Stimulated activated CD8-positive, alpha-beta memory T cell treated with anti-CD3 and anti-CD28 coated beads, Interleukin-7, amount 100 ng/mL, for 24 hours (primary cell): ENCODE measurements at places on chromosomes 4 and X.

DNA sequence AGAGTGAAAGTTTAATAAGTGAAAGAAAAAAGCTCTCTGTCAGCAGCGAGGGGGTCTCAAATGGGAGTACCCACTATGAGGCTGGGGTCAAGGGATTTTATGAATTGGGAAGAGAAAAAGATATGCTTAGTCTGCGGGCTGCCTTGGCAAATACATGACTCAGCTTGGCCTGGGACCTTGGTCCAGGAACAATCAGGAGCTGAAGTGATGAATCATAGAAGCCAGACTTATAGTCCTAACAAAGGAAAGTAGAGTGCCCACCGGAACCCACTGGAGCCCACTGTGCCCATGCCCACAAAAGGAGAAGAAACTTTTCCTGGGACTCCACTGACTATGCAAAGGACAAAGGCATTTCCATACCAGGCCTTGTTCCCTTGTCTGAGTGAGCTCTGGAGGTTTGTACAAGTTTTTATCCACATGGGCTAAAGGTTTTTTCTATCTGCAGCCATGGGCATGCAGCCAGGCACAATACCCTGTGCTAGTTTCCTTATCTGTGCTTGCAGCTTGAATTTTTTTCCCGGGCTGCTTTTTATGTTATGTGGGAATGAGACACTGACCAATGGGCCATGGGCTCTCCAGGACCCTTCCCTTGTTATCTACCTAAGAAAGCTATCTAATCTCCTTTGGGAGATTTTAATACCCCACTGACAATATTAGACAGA is 201.7 kb downstream of the FAM133A start:
- DNase-seq: no peak

DNA sequence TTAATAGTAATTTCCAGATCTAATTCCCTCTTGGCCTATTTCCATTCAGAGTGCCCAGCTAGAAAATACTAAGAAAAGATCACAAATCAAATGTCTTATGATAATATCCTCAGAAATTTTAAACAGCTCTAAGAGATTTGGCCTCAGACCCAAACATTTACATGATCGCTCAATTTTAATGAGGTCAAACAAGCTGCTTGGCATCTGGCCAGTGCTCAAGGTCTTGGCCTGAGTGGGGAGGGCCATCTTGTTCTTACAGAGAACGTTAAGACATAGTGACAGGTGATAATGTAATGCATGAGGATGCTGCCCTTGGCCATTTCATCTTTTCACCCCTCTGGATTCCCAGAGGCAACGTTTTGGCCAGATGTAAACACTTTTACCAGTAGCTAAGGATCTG is 159.2 kb upstream of the SLC7A11 start:
- no peak for DNase-seq

DNA sequence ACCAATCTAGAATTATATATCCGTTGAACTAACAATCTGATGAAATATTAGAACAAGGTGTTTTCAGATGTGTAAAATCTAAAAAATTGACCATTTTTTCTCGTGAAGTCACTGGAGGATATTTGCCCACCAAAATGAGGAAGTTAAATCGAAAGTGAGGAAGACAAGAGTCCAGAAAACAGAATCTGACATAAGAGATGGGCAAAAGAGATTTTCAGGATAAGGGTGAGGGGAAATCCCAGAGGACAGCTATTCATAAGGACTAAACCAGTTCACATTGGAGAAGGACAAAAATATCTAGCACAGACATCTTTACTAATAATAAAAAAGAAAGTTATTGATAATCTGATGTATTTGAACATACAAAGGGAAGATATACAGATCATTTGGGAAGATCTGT is 18.7 kb upstream of the ALG13 start:
- DNase-seq: no peak

DNA sequence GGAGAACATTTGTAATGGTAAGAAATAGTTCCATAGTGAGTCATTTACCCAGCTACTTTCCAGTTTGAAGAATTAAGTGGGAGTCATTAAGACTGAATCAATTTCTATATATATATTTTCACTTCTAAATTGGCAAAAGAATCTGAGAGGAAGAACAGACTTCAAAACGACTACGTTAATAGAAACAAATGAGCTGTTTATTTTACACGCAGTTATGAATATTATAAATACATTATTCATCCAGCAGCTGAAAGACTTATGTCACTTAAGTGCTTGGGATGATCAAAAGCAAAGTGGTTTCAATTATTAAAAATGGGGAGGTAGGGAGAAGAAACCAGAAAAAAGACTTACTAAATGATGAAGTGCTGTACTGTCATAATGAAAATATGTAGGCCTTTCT is 260.5 kb upstream of the DDX53 start:
- no peak for DNase-seq

GRCh38 chrX:74431797-74432196 is 10.5 kb downstream of the SLC16A2 start:
- DNase-seq: no peak

- no peak for DNase-seq
Measured at GRCh38 chr4:80058740-80059139, 14.3 kb downstream of the ANTXR2 start.

DNA sequence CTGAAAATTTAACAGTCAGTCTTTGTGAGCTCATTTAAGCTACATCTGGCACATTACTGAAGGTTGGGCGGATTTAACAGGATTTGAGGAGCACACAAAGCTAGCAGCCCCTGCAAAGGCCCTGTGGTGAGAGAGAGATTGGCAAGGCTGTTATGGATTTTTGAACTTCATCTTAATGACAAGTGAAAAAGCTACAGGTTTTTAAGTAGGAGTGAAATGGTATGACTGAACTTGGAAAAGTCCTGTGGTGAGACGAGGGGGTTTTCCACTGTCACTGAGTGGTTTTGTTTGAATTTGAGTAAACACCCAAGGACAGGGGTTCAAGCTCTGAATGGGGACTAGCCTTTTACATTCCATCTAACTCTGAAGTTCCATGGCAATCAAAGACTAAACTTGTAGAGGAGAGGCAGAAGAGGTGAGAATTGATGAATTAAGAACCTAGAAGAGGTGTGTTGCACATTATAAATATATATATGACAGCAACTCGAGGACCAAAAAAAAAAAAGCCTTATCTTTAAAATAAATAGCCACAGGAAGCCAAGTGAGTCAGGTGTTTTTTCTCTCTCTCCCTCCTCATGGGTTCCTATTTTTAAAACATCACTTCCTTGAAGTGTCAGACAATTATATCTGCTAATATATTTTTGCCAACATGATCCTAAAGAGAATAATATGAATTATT is 47.8 kb upstream of the CLNK start:
- no peak for DNase-seq

DNA sequence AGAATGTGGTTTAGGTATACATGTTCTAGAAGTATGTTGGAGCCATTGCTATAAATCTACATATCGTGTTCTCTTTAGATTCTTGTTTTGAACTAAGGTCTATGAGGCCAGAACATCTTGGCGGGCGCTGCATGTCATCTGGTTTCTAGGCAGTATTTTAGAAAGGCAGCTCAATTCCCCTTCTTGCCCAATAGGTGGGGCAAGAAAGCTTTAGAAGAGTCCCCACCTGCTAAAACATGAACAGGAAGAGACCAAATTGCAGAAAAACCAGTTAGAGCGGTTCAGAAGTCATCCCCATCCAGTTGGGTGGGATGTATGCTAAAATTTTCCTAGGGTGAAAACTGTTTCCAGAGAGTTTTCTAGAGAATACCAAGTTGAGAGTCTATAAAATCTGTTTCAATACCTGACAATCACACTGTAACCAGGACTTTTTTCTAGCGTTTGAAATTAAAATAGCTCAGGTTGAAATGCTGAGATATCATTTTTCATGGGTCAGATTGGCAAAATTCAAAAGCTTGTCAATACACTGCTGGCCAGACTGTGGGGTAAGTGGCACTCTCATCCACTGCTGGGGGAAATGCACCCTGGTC is 17.5 kb upstream of the SH3KBP1 start:
- no peak for DNase-seq

- no peak for DNase-seq
Measured at GRCh38 chrX:109841869-109842579, 109.0 kb upstream of the ACSL4 start.

DNA sequence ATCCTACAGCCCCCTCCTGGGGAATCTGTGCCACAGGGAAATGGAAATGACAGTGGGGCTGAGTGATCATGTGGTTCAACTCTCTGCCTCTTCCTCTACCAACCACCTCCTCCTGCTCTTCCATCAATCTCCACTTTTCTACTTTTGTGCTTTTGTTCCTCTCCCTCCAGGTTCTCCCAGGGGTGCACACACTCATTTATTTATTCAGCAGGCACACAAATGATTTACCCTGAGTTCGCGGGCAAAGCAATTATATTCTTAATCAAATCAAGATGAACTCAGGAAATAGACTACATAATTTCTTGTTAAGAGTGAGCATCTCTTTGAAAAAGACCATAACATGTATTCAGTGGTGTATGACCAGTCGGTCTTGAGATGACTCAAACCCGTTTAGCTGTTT is 69.2 kb downstream of the VCX3A start:
- no peak for DNase-seq

DNA sequence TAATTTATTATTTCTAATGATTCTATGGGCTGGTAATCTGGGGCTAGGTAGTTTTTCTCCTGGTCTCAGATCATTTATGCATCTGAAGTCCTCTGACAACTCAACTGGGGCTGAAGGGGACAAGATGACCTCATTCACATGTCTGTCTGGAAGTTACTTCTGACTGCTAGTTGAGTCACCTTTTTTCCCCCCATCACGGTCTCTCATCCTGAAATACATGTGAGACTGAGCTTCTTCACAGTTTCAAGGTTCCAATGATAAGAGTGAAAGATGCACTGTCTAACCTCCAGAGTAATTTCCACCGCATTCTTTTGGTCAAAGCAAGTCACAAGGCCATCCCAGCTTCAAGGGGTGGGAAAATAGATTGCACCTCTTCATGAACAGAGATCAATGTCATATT is 356.7 kb upstream of the RPS6KA3 start:
- DNase-seq: no peak

GRCh38 chrX:116111497-116111896 is 59.0 kb upstream of the AGTR2 start:
- DNase-seq: no peak

DNA sequence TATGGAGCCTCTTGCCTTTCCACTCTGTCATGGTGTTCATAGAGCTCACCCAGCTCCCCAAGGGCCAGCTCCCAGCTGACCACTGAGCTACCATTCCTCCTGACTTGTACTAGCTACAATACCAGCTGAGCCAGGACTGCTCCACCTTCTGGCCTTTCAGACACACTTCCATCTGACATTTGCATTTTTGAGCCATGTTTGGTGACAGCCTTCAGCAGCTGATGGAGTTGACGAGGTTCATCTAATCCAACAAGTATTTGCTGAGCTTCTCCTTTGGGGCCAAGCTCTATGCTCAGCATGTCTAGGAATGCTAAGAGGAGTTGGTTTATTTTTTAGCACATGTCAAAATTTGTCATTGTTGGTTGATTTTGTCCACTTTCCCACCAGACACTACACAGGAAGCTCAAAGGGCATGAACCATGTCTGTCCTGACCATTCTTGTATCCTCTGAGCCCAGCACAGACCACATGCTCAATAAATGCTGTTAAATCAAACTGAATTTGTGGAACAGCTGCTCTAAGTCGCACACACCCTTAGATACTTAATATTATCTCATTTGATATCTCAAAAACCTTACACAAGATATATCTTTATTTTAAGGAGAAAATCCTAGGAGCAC is 142.6 kb upstream of the PPARGC1A start:
- no peak for DNase-seq

GRCh38 chrX:64894454-64895038 is 81.7 kb downstream of the ZC4H2 start:
- no peak for DNase-seq

GRCh38 chr4:14165222-14165920 is 537.8 kb upstream of the BOD1L1 start:
- no peak for DNase-seq

GRCh38 chr4:108772402-108772801 is 9.5 kb upstream of the ETNPPL start:
- DNase-seq: no peak

- DNase-seq: no peak
Measured at GRCh38 chr4:915595-915994, 16.5 kb downstream of the GAK start.

DNA sequence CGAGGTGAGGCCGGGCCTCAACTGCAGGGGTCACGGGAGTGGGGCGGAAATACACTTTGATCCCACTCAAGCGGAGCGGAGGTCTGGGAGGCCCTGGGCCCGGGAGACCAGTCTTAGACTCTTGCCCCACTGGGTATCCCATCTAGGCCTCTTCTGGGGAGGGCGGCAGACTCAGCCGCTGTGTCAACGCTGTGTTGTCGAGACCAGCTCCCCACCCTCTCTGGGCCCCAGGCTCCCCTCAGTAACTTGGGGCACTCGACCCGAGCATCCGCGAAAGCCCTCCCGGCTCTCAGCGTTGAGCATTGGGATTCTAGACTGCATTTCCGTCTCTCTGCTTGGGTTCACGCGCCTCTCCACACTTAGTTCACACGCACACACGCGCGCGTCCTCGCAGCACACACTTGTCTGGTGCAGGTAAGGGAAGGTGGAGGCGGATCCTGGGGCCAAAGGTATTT is 1.7 kb downstream of the NKX3-2 start:
- DNase-seq: no peak

GRCh38 chrX:22950269-22951266 is 49.2 kb upstream of the DDX53 start:
- DNase-seq: no peak

DNA sequence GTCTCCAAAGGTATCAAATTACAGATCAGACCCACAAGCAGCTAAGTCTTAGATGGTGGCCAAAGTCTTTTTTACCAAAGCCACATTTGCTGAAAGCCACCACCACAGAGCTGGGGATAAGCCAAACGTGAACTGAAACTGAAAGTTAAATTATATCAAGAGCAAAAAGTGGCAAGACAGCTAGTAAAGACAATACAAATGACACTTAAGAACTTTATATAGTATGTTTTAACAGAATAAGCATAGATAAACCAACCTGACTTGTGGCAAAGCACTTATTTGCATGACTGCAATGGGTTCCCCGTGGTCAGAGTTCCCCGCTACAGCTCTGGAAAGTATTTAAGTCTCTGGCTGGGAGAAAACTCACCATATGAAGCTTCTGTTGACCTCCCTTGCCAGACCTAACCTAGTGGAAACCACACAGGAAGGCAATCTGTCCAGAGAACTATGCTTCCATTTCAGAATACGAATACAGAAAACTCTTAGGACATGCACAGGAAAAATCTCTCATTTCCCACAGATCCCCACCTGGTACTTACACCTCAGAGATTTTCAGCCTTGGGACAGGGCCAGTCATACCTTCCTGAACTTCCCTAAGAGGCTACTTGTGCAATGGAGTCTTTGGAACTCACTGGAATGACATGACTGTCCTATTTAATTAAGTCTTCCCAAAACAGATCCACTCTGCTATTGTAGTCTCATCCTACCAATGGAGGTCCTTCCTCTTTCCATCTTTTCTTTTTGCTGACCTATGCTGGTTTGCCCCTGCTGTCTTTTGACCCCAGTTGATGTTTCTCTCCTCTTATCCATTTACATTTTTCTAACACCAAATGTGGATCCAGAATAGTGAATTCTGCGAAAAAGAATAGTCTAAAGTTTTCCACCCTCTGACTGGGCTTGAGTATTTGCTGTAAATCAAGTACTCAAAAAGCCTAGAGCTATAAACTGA is 225.1 kb downstream of the NR3C2 start:
- DNase-seq: no peak

GRCh38 chr4:140098455-140099160 is 55.4 kb downstream of the MAML3 start:
- DNase-seq: no peak
